ENCODE measurements at places on chromosomes 3 and 15.
A peak's percentile ranks its signal among the peaks of the same experiment; 100 is the strongest.

GRCh38 chr15:42858540-42858939, 62.0 kb downstream of the TTBK2 start:
- DNase-seq: no peak

GRCh38 chr15:101615986-101616848, 36.0 kb downstream of the TM2D3 start:
- DNase-seq: peak; percentile 24

DNA sequence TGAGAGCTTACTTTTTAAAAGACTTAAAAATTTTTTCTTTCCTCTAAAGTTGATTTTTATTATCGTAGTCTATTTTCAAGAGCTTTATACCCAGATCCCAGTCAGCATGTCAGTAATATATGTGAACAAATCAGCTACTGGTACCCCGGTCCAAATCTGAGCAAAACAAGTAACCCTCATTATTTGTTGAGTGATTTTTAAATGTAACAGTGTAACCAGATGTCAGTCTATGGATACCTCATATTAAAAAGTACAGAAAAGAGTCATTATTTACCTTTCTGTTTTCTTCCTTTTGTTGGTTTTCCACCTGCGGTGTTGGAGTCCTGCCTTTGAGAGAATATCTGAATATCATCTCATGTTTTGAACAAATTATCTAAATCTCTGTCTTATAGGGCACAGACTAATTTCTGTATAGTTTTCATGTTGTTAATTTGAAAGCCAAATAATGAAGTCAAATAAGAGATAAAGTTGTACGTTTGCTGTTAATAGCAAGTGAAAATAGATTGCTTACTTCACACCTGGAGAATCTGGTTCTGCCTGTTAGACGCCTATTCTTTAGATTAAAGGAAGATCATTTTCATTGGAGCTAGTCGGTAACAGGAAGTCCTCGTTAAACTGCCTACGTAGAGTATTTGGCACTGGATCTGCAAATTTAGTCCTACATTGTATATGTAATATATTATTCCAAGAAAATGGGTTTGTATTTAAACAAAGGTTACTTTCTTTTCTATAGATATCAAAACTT, at the start of gene STX19:
Gene STX19 (minus strand): TSS at position 505 of the 745 bp plus-strand sequence. CDS start 13,328 bp downstream, outside the sequence.
- no peak for DNase-seq

DNA sequence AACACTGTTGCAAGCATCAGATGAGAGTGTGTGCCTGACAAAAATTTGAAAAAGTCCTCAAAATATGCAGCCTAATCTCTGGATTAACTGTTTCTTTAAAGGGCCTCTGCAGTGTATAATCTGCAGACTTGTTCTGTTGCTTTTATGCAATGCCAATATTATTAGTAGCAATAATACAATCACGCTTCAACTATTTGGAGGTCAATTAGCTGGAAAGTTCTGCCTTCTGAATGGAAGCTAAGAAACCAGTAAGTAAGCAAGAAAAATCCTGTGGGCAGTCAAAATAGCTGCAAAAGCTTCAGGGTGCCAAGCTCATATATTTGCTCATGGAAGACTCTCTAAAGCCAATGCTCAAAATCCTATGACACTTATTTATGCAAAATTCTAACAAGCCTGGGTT, 153.2 kb upstream of the NR2F2 start:
- DNase-seq: no peak

Data from H4 (cell line).